ENCODE measurements at places on chromosomes 13 and 19.
A peak's percentile ranks its signal among the peaks of the same experiment; 100 is the strongest.

DNA sequence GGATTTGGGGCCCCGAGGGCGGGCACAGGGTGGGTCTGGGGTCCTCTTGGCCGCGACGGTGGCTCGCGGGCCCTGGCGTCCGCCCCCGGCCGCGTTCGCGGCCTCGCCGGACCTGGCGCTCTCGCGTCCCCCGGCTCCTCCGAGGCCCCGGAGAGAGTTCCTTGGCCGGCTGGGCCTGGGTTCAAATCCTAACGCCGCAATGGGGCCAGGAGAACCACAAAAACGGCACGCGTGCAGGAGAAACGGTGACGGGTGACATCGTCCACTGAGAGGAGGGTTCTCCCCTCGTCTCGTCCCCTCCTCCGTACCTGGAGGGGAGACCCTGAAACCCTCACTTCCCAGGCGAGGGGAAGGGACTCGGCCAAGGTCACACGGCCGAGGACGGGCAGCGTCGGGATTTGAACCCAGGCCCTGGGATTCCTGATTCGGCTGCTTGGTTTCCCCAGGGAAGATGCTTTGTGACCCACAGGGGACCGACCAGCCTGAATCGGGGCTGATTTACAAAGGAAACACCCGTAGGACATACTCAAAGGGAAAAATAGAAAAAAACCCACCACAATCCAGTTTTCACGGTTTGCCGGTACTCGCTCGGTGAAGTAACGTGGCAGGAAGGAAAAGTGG is 624 bp downstream of the SAFB start:
- DNase-seq: no peak

DNA sequence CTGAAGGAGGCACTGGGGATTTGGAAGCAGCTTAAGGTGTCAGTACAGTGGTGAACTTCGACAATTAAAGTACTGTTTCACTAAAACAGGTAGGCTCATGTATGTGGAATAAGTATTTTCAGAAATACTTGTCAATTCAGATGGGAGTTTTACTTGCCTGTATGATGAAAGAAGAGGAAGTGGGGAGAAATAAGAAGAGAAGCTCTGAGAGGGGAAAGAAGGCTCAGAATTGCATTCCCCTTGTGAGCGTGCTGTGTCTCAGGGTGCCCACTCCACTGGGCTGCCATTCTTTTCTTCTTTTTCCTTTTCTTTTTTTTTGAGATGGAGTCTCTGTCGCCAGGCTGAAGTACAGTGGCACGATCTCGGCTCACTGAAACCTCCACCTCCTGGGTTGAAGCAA is 38.6 kb upstream of the RNF17 start:
- no peak for DNase-seq

- DNase-seq: no peak
These were observed 709 bp downstream of the DPP9 start for GRCh38 chr19:4722671-4723594.

DNA sequence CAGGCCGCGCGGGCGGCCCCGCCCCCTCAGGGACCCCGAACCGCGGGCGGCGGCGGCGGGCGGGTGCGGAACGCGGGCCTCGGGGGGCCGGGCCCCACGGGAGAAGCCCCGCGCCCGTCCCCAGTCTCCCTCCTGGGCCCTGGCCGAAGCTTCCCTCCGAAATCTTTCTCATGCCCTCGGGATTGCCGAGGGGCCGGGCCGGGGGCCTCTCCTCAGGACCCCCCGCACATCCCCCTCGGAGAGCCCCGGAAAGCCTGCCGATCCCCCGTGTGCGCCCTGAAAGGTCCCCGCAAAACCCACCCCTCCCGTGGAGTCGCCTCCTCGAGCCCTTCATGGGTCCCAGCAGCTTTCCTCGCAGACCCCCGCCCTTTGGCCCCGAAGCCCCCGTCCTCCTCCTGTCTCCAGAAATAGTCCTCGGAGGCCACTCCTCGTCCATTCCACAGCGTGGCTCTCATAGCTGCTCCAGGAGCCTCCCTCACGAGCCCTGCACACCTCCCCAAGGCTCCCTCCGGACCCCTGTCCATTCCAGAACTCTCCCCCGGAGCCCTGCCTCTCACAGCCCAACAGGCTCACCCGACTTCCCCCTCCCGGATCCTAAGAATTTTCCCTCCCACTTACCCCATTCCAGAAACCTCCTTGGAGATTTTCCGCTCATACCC is 555 bp downstream of the SAMD4B start:
- peak; percentile 52 for DNase-seq

- DNase-seq: no peak
These were observed 27.5 kb upstream of the SHKBP1 start for GRCh38 chr19:40549007-40549708.

Measured in liver (tissue), 10 donors.